ENCODE measurements at places on chromosomes 1 and 21.

- no peak for DNase-seq
Measured at GRCh38 chr1:226958300-226958699, 18.2 kb downstream of the COQ8A start.

- DNase-seq = no peak
Measured at GRCh38 chr1:2560299-2561073, 4.3 kb downstream of the TNFRSF14 start.

GRCh38 chr1:228544021-228544850 lies 57.1 kb downstream of the RNF187 start:
- DNase-seq = no peak

- no peak for DNase-seq
Measured at GRCh38 chr1:115300087-115300876, 37.8 kb downstream of the NGF start.

DNA sequence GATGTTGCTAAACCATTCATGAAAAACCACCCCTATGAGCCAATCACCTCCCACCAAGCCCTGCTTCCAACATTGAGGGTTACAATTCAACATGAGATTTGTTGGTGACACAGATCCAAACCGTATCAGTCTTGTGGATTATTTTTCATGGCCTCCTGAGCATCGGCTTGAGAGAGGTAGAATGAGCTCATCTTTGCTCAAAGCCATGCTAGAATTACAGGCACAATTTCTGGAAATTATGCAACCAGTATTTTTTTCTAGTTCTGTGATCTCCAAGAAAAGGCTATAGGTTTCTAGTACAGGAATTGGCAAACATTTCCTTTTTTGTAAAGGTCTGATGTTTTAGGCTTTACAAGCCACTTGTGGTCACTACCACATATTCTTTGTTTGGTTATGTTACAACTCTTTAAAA lies 219.4 kb downstream of the DUSP10 start:
- no peak for DNase-seq

DNA sequence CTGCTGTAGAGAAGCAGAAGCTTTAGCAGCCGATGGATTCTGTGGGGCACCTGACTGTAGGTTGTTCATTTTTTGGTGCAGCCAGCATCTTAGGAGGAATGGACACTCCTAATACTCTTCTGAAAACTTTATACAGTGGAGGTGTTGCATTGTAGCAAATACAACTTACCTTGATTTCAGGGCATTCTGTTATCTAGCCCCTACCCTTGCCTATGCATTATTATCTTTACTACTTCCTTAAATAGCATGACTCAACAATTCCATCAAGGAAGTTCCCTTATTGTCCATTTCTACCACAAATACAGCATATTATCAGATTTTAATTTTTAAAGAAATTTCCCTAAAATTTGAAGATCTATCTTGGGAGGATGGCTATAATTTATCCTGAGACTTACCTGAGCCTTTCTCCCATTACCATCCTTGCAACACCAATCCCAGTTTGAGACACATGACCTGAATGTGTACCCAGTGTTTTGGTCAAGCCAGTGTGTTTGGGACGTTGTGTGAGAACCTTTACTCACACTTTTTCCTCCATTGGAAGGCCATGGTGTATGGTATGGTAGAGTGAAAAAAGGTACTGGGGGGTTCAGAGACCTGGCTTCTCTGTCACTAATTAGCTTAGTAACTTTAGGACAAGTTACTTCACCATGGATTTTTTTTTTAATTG lies 9.2 kb downstream of the POU2F1 start:
- DNase-seq = no peak

DNA sequence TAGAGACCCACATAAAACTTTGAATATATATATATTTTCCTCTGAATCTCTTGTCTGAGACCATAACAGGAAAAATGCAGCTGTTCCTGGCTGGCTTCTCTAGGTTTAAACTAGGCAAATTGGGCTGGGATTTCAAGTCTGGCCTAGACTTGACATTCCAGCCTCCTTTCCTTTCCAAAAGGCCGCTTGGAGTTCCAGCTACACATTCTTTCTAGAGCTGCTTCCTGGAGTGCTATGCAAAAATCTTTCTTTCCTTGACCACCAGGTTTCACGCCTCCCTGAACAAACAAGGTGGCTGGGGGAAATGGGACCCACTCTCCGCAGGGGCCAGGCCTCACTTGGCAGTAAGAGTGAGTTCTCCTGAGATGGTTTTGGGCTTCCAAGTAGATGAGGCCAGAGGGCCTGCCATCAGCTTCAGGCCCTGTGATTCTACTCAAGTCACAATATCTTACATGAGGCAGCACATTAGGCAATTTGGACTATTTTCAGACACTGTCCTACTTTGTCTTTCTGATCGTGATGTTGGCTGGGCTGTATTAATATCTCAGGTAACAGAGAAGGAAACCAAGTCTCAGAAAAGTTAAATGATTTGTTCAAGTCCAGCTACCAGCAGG lies 102.4 kb downstream of the FAM78B start:
- no peak for DNase-seq

GRCh38 chr1:218931324-218931723 lies 242.4 kb upstream of the LYPLAL1 start:
- no peak for DNase-seq

GRCh38 chr1:179082333-179082998 lies 596 bp downstream of the TOR3A start:
- DNase-seq = no peak

DNA sequence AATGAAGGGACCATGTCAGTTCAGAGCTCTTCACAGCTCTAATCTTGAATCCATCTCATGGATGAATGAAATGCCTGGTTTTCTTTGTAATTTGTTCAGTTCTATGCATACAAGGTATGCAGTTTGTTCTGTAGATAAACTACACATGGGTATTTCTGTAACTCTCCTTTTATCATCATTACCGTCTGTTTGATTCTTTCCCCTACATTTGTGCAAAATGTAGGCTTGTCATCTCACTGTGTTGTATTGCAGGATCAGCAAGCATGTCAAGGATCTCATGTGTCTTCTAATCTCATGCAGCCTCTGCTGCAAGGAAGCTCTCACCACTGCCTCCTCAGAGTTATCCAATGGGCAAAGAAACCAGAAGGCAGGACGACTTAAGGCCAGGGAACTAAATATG lies 79.3 kb downstream of the OLFML2B start:
- DNase-seq = no peak

GRCh38 chr1:11940260-11940921 lies 5.9 kb downstream of the PLOD1 start:
- DNase-seq = no peak

DNA sequence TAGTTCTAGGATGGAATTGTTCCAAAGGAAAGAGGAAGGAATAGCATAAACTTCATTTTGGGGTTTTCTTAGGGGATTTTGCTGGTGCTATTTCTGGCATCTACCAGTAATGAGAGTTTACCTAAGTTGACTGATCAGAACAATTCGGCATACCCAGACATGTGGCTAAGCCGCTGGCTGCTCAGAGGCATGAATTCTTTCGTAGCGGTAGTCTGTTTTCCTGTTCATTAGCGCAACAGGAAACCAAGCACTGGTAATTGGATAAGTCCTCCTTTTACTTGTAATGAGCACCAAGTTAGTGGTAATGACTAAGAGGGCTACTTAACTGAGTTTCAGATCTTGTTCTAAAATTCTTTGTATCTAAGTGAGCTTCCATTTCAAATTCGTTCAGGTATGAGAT lies 38.6 kb downstream of the C21orf91 start:
- DNase-seq = no peak

GRCh38 chr1:59731591-59731990 lies 83.2 kb upstream of the HOOK1 start:
- no peak for DNase-seq

- DNase-seq = no peak
Measured at GRCh38 chr1:246043556-246043955, 463.5 kb downstream of the SMYD3 start.

- no peak for DNase-seq
Measured at GRCh38 chr1:217539510-217539909, 91.4 kb downstream of the GPATCH2 start.

DNA sequence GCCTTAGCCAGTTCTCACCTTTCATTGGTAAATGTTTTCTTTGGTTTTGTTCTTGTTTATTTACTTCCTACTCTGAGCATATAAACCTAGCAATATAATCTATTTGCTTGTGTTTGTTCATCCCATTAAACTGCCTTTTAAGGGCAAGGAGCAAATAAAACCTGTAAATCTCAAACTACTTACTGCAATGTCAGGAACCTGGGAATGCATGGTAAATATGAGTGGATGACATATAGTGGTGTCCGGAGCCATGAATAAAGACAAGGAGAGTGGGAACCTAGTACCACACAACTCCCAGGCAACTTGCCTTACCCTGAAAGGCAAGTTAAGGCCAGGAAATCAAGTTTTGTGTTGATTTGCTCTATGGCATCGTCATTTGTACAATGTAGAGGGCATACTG lies 1133.7 kb upstream of the NCAM2 start:
- DNase-seq = no peak

DNA sequence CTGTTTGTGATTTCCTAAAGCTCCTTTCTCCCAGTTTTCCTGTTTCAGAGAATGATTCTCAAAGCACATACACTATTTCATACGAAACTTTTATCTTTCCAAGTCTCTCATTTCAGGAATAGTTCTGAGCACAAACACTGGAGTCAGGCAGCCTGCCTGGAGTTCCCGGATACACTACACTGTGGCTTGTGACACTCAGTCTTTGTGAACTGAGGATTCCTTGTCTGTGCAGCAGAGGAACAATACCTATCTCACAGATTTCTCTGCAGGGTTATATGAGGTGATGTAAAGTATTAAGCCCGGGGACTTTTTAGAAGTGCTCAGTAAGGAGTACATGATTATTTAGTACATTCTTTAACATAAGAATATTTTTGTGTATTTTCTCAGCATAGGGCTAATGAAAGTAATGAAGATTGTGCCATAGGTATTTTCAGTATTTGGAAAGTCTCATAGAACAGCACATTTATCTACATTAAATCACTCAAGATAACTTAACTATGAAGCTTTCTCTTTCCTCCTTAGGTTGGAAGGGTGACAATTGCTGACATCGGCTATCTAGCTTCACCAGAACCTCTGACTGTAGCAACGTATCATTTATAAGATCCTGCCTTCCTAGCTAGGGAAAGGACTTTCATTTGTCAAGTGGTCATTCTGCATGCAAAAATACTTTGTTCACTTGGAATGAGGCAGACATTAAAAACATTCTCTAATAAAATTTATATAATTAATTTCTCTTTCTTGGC lies 12.9 kb downstream of the GBP2 start:
- no peak for DNase-seq

- no peak for DNase-seq
Measured at GRCh38 chr1:212506666-212507065, 73.9 kb downstream of the NENF start.

GRCh38 chr1:79089946-79090345 lies 83.4 kb upstream of the ADGRL4 start:
- no peak for DNase-seq

- no peak for DNase-seq
Measured at GRCh38 chr1:9250411-9251381, 16.1 kb downstream of the H6PD start.

DNA sequence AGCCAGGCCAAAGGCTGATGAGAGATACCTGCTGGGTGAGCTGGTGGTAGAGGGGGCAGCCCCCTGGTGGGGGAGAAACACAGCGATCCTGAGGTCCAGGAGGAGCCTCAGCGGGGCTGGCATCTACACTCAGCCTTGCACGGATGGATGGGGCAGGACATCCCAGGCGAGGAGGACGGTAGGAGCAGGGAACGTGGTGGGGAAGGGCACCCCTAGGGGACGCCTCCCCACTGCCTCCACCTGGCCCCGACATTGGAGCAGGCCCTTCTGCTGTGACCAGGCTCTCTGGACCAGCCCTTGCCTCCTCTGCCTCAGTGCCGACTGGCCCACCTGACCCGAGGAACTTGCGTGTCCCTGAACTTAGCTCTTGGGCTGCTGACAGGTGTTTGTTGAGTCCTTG lies 6.4 kb upstream of the MMEL1 start:
- DNase-seq = no peak

DNA sequence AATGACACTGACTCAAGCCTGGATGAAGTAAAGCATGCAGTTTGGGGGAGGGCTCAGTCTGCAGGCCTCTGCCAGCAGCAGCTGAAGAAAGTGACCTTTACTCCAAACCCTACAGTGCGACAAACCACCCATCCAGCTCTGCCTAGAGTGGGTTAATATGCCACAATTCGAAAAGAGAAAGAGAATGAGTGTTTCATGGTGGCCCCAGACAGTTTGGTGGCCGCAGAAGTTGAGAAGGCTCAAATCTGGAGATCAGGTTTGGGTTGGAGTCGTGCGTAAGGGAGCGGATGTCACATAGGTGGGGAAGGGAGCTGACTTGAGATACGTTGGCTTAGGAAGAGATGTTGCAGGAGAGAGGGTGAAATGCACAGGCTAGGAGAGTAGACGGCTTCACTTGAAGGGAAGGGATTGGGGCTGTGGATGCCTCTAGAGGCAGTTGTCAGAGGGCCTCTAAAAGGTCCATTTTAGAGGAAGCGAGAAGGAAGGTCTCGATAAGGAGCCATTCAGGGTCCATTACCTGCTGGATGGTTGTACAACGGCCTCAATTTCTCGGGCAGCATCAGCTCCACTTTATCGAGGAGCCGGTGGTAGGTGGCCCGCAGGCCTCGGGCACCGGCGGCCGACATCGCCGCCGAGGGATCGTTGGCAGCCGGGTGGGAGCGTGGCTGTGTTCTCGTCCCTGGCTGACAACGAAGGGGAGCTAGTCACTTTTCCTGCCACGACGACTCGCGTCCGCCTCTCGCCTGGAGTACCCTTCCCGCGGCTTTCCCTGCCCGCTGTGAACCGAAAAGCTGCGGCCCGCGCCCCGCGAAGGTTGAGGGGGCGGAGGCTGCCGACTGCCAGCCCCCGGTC lies 1.0 kb upstream of the DCAF6 start:
- DNase-seq = peak; percentile 31

- no peak for DNase-seq
Measured at GRCh38 chr1:170518965-170519364, 13.0 kb upstream of the GORAB start.

DNA sequence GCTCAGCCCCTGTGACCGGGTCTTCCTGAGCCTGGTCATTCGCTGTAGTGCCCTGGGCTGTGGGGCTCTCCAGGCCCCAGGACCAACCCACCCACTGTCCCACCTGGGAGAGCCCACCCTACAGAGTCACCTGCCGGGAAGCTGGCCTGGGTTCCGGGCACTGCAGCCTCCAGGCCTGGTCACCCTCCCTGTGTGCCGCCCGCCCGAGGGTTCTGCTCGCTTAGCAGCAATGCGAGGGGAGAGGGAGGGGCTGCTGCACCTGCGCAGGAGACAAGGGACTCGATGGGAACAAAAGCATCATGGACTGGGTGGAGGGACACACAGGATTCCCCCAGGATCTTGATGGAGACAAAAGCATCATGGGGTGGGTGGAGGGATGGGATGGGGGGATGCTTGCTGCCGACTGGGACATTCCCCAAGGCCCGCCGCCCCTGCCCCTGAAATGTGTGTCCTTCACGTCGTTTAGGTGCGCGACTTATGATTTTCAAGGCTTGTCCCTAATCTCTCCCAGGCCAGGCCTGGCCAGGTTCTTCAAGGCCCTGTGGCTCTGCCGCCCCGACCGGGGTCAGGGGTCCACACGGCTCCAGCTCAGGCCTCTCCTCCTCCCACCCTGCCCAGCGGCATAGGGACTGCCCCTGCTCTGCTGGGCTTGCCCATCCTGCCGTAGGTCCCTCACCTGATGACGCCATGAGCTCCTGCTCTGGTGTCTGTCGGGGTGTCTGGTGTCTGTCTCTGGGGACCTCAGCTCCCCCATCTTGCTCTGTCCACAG lies 1.7 kb downstream of the KRTAP10-8 start:
- DNase-seq = no peak

All from urinary bladder (tissue), 4 donors.